Retinal pigment epithelial cell (primary cell): ENCODE measurements at places on chromosomes 6 and 20.

GRCh38 chr20:4227085-4227821 is 211.9 kb upstream of the RNF24 start:
- DNase-seq, result no peak

DNA sequence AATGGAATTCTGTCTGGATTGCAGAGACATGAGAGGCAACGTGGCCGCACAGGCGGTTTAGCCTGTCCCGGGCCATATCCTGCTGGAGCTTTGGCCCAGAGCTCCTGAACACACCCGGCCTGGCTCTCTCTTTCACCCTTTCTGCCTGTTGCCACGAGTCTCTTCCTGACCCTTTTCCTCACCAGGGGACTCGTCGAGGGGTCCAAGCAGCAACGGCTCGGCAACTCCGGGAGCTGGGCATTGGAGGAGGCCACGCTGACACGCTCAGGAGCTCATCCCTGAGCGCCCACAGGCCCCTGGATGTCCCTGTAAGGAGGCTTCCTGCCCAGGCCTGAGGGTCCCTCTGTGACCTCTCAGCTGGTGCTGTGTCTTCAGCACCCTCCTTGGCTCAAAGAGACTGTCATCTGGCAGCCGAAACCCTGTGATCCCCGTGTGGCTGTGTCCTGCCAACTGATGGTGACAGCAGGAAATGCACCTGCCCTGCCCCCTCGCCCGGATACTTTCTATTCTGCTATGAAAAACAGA is 103.8 kb downstream of the RNASET2 start:
- no peak for DNase-seq

DNA sequence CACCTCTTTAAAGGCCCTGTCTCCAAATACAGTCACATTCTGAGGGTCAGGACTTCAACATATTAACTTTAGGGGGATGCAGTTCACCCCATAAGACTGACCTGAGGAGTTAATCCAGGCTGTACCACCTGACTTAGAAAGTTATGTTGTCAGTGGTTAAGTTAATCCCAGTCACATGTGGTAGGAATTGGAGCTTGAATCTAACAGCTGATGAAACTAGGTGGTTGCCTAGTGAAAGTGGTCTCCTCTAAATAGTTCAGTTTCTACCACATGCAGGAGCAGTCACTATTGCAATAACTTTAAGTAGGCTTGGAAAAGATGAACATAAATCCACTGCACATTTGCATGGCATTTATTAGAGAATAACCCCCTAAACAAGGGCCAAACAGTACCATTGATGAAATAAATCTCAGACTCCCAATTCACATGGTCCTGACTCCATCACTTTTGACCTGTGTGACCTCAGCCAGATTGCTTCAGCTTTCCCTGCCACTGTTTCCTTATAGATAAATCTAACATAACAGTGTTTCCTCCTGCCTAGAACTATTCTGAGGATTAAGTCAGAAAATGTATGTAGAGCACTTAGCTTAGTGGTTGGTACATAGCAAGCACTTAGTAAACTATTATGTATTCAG is 20.1 kb downstream of the SAMD5 start:
- peak; percentile 91 for DNase-seq

DNA sequence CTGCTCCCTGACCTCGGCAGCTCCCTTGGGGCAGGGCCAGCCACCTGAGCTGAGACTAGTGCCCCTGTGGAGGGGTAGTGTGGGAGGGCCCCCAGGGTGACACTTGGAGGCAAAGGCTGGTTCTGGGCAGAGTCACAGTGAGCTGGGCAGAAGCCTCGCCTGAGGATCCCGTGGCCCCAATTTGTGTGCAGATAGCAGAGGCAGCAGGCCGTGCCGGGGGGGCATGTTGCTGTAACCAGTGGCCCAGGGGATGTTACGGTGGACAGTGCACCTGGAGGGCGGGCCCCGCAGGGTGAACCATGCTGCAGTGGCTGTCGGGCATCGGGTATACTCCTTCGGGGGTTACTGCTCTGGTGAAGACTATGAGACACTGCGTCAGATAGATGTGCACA is 2.9 kb downstream of the KLHDC3 start:
- no peak for DNase-seq

GRCh38 chr6:122491919-122492555 is 20.4 kb upstream of the SERINC1 start:
- DNase-seq, result peak; percentile 49

- DNase-seq, result no peak
Measured at GRCh38 chr6:252775-253535, 39.3 kb upstream of the DUSP22 start.

DNA sequence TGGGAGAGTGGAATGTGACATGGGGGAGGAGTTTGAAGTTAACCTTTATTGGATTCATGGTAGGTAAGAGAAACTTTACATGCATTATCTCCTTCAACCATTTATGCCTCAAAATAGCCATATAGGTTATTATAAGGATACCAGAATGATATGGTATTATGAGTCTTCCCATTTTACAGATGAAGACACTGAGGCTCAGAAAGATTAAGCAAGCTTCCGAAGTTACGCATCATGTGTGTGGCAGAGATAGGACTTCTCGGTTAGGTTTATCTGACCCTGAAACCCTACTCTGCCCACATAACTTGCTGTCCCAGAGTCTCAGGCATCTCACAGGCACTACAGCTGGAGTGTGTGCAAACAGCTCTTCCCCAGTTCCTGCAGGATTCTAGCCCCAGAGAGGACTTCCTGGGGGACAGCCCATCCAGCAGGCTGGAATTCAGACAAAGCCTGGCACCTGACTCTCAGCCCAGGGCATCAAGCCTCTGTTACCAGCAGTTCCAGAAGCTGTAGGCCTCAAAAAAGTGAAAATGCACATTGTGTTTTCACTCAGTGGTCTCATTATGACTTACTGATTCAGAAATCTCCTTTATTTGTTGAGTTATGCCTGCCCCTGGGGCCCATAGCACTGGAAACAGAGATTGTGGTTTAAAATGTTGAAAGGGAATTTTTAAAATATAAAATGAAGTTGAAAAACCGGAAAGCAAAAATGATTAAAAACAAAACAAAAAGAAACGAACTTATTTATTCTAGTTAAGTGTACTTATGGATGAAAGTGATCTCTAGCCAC is 512.8 kb upstream of the CHD6 start:
- DNase-seq, result no peak

DNA sequence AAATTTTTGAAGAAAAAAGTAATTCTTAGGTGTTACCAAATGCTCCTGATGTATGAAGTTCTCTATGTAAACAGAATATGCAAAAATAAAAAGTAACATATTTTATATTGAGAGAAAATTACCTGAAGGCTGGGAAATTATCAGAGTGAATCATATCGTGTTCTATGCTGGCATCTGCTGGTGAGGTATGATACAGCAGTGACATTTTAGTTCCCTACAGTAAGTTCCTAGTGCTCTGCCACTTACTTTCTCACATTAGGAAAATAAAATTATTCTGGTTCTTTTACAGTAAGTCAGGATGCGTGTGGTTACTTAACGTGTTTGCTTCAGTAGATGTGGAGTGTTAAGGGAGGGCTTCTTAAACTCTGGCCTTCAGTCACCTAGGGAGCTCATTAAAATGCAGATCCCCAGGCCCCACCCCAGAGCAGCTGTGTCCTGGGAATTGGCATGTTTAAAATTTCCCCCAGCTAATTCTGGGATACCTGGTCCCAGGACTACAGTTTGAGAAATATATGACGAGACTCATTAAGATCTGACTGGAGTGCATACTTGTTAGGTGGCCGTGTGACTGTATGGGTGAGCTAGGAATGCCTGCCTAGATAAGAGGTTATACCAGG is 3.2 kb downstream of the ACTR5 start:
- no peak for DNase-seq
